ENCODE measurements at places on chromosomes 6 and 20.

DNA sequence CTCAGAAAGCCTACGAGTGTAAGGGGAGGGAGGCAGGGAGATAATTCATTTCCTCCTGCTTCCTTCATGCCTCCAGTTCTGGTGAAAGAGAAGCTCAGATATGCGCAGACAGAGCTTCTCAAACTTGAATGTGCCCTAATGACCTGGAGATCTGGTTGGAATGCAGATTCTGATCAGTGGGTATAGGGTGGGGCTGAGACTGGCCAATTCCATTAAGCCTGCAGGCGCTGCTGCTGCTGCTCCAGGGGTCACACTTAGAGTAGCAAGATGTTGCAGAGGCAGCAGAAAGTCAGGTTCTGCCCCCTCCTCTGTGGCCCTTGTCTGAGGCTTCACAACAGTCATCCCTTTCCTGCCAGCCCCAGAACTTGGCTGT lies 161.0 kb downstream of the DHX35 start:
- no peak for DNase-seq

DNA sequence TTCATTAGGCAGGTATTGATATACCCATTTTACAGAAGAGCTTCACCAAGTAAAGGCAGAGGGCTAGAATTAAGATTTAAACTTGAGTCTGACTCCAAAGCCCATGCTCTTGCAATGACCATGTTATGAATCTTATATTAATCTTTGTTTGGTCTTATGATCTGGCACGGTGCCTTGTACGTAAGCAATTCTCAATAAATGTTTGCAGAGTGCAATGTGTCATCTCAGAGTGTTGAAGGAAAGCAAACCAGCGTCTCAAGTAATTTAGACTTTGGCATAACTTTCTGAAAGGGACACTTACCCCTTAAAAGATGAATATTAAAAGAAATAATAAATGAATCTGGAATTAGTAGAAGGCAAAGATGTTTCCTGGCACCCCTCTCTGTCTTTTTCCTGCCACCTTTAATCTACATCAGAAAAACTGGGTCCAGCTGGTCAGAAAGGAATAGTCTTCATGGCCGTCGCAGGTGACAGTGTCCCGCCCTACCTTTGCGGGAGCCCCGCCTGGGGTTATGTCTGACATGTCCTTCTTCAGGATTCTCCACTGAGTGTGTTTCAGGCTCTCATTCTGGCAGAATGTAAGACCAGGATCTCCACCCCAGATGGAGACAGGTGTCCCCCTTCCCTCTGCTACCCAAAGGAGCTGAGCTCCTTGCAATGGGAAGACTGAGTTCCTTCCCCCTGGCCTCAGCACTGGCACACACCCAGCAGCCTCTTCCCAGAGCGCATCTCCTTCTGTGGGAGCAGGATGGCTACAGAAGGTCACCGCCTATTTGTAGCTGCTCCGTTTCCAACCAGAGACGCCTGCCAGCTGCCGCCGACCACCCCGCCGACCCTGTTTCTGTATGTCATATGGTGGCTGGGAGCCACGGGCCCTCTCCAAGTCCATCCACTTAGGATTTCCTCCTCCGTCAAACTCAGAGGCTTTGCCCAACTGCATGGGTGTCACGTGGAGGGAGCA lies 266.3 kb upstream of the ECI2 start:
- DNase-seq = peak; percentile 56

- no peak for DNase-seq
Measured at GRCh38 chr6:154865291-154865690, 129.8 kb upstream of the TIAM2 start.

- DNase-seq = no peak
Measured at GRCh38 chr20:8740265-8740664, 328.6 kb upstream of the PLCB4 start.

- no peak for DNase-seq
Measured at GRCh38 chr20:568673-569415, 25.3 kb upstream of the CSNK2A1 start.

- no peak for DNase-seq
Measured at GRCh38 chr20:1336699-1337367, 7.9 kb upstream of the SDCBP2 start.

GRCh38 chr6:12935637-12936036 lies 219.1 kb downstream of the PHACTR1 start:
- no peak for DNase-seq

- DNase-seq = no peak
Measured at GRCh38 chr20:36644032-36644705, 1.8 kb downstream of the SLA2 start.

DNA sequence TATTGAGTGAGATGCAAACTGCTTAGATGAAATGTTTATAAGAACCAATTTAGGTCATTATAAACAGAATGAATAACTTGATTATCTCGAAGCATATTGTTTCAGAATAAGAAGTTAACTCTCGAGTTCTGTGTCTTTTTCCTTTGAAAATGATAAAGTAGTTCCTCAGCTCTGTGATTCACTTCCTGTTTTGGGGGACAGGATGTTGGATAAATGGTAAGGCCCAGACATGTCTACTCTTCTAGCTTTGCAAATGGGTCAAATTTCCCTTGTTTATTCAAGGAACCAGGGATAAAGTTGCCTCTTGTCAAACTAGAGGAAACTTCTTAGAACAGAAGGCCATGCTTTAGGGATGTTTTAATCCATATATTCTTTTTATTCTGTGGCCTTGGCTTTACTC lies 246.9 kb downstream of the SOX4 start:
- no peak for DNase-seq

GRCh38 chr20:51491393-51491792 lies 51.1 kb downstream of the NFATC2 start:
- DNase-seq = no peak

DNA sequence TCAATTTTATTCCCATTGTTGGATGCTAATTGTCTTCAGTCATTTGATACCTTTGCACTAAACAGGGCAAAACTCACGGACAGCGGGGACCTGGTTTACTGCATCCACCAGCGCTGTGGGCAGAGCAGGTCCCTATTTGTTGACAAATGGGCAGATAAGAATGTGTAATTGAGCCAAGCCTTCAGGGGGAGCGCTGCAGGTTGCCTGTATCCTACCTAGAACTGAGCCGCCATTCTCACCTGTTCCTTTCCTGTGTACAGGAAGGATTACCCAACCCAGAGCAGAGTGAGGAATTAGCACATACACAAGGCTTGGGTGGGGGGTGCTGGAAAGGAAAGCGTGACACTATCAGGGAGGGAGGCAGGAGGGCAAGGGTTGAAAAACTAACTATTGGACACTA lies 89.1 kb upstream of the FOXA2 start:
- no peak for DNase-seq

- no peak for DNase-seq
Measured at GRCh38 chr6:12110523-12111362, 98.6 kb downstream of the HIVEP1 start.

DNA sequence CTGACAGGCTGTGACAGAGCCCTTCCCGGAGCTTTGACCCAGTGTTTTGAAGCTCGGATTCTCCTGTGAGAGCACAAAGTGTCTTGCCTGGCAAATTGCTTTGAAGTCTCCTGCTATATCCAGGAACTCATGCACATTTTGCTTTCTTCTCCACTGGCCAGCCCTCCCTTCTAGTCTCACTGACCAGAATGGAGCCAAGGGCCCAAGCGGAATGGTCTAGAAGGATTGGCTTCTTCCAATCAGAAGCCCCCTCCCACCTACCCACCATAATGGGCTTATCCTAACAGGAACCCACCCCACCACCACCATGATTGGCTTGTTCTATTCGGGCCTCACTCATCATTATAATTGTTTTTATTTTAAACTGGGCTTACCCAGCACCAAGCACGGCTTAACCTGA lies 130.1 kb downstream of the PXDC1 start:
- DNase-seq = no peak

- DNase-seq = peak; percentile 63
Measured at GRCh38 chr6:158708239-158708638, 58.4 kb downstream of the SYTL3 start.

- DNase-seq = no peak
Measured at GRCh38 chr6:98323605-98324004, 510.8 kb upstream of the POU3F2 start.

- no peak for DNase-seq
Measured at GRCh38 chr6:99066044-99066443, 118.3 kb upstream of the FBXL4 start.

DNA sequence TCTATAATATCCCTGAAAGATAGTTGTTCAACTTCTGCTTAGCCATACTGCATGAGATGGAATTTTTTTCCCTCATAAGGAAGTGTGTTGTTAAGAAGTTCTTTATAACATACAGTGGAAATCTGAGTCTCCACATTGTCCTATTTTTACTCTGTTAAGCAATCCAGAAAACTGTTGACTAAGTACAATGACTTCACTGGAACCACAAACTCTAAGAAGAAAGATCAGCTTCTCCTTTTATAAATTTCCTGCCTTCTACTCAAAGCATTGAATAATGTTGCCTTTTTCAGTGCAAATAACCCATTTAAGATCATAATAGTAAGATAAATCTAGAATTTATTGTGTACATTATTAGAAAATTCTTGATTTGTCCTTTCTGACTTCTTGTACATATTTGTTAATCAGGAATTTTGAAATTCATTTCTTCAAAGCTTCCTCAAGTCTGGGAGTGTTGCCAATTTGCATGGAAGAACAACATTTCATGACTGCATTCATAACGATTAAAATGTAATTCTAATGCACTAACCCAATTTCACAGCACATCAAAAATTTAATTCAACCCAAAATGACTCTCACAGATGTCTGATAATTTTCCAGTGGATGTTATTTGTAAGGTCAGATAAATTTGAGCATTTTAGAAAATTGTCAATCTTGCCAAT lies 45.6 kb upstream of the ANKEF1 start:
- no peak for DNase-seq

Data from right hindlimb (tissue), 1 donor.